Purkinje cell (primary cell): ENCODE measurements at places on chromosomes 12 and 14. TPM values are rescaled to one million over a fixed set of nuclear protein-coding genes. Genes with fewer than 3 reads are reported as not detected.

Gene NXPH4
- 0.93 TPM in 1 of 2 replicates, not detected in the other for polyA plus RNA-seq

Gene GUCY2C
- not detected in 2 replicates for polyA plus RNA-seq

Gene P2RX2
- polyA plus RNA-seq: not detected in 2 replicates

Gene NRIP2
- 0.08 and 0.48 TPM in 2 replicates for polyA plus RNA-seq

Gene HVCN1
- polyA plus RNA-seq: 0.50 and 1.2 TPM in 2 replicates

Gene CEBPE
- not detected in 2 replicates for polyA plus RNA-seq

Gene PLEK2
- not detected in 2 replicates for polyA plus RNA-seq

Gene CLEC4D
- polyA plus RNA-seq: not detected in 2 replicates

Gene USP15
- polyA plus RNA-seq: 140 and 144 TPM in 2 replicates

Gene PIK3C2G
- 0.23 TPM in 1 of 2 replicates, not detected in the other for polyA plus RNA-seq

Gene KRT72
- 2.1 and 5.0 TPM in 2 replicates for polyA plus RNA-seq

Gene KLHL33
- polyA plus RNA-seq: 0.08 and 0.16 TPM in 2 replicates

Gene KRT82
- not detected in 2 replicates for polyA plus RNA-seq

Gene FSCB
- not detected in 2 replicates for polyA plus RNA-seq

Gene SOS2
- 5.7 and 9.9 TPM in 2 replicates for polyA plus RNA-seq

Gene LRP10
- polyA plus RNA-seq: 0.47 and 1.4 TPM in 2 replicates

Gene CBX5
- polyA plus RNA-seq: 43.9 and 51.9 TPM in 2 replicates
